ENCODE measurements at places on chromosomes 13 and 19.

DNA sequence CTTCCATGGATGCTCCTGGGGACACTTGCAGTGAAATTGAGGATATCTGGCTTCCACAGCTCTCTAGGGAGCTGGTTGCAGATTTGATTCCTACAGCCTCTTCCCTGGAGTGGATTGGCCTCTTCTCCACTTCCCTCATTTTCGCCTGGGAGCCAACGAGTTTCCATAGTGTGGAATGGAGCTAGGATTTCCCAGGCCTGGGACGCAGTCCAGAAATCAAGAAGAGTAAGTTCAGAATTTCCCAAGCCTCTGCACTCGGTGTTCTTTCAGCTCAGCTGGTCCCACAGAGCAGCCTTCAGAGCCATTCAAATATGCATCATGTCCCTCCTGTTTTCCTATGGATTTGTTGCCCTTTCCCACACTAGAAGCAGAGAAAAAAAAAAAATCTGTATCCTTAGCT, 68.2 kb downstream of the RAP2A start:
- DNase-seq: no peak

DNA sequence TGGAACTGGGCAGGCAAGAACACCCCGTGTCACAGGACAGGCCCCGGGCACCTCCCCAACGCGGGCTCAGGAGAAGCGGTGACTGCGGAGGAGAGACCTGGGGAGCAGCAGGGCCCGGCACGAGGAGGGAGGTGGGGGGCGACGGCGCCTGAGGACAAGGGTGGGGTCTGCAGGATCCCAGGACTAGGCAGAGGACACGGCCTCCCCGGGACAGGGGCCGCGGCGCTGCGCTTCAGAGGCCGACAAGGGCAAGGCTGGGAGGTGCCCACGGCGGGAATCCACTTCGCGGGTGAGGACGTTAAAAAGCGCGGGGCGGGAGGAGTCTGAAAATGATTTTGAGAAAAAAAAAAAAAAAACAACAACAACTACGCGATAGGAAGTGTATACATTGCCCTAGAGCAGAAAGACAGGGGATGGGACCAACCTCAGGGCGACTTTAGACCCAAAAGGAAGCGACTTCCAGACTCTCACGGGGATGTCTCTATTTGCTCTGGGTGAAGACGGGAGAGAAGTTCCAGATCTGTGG, 44.9 kb downstream of the ZNF611 start:
- no peak for DNase-seq

DNA sequence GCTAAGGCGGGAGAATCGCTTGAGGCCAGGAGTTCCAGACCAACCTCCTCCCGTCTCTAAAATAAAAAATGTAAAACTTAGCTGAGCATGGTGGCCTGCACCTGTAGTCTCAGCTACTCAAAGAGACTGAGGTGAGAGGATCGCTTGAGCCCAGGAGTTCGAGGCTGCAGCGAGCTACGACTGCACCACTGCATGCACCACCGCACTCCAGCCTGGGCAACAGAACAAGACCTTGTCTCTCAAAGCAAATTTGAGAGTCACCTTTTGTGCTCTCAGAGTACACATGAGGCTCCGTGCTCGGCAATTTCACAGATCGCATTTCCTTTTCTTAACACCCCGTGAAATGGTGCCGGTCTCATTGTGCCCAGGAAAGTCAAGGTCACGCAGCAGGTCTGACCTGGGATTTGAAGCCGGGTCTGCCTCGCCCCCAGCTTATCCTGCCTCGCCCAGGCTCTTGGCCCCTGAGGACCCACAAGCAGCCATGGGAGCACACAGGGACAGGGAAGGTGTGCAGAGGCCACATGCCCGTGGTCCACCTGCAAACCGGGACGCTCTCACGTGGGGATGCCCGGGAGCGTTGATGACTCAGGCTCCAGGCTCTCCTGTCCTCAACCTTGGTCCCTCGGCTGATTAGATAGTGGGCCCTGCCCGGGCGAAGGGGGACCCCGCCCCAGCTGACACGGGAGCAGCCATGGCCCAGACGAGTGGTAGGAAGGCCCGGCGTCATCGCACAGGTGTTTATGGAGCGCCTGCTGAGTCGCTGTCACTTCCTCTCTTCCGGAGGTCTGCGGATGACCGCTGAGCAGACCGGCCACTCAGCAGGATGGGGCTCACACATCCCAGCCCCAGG, 1.1 kb upstream of the SMIM24 start:
- no peak for DNase-seq

GRCh38 chr13:26583662-26584061, 26.2 kb downstream of the WASF3 start:
- no peak for DNase-seq

GRCh38 chr19:20863176-20863575, 59.9 kb upstream of the ZNF85 start:
- DNase-seq: no peak

DNA sequence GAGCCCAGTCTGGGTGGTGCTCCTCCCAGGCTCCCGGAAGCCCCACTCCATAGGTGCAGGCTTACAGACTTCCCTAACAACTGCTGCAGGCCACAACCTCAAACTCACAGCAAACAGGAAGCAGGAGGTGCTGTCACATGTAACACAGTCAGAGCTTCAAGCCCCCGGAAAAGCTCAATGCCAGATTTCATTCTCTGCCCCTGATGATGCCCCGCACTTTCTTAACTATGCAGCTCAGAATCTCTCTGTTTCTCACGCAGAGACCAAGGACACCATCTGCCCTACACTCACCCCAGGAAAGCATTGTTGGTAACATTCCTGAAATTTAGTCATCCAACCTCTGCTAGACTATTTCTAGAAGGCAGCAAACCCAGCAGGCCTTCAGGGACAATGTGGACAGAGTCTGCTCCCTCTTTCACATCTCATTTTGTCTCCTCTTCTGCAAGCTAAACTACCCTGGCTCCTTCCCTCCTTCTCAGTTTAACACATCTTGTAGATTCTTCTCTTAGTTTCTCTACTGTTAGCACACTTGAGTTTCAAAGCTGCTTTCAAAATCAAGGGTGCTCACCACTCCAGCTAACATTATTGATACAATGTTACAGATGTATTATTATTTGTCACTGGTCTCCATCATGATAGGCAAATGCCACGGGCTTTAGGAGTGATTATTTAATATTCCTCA, 162.5 kb downstream of the KCTD12 start:
- DNase-seq: peak; percentile 38

- no peak for DNase-seq
Observed at GRCh38 chr19:55067869-55068268, 4.9 kb upstream of the RDH13 start.

DNA sequence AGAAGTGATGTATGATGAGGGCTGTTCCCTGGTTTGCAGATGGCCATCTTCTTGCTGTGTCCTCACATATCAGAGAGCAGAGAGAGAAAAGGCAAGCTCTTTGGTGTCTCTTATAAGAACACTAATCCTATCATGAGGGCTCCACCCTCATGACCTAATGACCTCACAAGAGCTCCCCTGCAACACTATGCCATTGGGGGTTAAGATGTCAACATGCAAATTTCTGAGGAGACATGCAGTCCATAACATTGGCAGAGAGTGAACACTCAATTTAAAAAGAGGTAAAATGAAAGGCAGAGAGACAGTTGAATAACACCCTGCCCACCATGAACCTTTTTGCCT, 10.9 kb downstream of the FAM187B start:
- DNase-seq: no peak

DNA sequence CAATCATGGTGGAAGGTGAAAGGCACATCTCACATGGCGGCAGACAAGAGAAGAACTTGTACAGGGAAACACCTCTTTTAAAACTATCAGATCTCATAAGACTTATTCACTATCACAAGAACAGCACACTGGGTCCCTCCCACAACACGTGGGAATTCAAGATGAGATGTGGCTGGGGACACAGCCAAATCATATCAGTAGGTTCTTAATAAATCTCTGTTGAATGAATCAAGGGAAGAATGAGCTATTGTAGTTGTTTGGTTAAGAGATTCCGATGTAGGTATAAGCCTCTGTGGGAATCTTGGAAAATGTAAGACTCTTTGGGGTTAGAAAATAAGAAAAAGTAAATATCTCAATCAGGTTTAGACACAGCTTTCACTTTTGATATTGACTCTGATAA, 400.2 kb downstream of the KCNRG start:
- DNase-seq: no peak

DNA sequence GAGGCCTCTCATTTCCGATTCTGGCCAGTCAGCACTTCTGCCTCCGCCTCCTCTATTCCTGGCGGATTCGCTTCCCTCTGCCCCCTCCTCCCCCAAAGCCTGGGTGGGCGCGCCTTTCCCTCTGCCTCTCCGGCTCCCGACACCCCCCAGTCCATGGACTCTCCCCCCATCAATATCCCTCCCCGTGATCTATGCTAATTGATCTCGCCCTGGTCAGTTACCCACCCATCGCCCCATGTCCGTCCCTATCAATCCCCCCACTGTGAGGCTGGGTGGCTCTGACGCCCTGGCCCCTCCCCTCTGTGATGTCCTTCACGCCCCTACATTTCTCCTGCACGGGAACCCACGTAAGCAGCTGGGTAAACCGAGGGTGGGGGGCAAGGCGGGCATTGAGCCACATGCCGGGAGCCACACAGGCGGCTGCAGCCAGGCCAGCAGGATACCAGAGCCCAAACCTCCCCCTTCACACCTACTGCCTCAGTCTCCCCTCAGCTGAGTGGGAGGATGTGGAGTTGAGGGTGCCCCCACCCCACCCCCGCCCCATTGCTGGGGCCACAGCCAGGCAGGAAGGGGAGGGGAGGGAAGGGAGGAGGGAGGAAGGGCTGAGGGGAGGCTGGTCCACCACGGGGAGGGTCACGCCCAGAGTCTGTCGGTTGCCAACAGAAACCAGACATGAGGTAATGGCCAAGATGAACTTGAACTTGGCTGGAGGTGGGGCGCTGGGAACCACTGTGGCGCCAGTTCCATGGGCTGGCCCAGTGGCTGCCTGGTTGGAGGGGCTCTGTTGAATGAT, 21.0 kb downstream of the SMIM24 start:
- no peak for DNase-seq

GRCh38 chr13:34863360-34864135, 78.5 kb upstream of the NBEA start:
- no peak for DNase-seq

DNA sequence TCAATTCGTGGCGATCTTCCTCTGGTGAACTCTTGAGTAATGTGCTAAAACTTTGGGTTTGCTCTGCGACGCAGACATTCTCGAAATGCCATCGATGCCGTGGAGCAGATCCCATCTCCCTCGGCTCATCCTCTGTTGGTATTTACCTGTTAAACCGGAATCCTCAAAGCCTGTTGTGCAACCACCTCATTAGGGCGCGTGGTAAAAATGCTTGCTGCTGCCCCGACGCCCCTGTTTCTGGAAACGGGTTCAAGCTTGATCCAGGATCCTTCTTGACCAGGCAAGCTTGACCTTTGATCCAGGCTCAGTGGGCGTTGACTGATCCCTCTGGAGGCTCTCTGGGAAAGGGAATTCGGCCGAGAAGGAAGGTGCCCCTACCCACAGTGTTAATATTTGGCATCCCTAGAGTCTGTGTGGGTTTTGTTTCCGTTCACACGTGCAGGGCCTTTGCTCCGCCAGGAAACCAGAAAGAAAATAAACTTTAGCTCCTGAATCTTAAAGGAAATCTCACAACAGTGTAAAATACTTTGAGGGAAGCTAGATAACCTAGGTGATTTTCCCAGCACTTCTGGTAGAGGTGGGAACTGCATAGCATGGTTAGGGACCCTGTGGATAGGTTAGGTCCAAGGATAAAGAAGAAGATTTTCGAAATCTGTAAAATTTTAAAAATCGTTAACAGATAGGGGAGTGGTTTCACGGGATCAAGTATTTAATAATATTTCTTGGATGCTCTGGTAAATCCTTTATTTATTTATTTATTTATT, 1.1 kb downstream of the LSM14A start:
- peak; percentile 19 for DNase-seq

GRCh38 chr19:47363758-47364531, 14.8 kb downstream of the DHX34 start:
- no peak for DNase-seq

DNA sequence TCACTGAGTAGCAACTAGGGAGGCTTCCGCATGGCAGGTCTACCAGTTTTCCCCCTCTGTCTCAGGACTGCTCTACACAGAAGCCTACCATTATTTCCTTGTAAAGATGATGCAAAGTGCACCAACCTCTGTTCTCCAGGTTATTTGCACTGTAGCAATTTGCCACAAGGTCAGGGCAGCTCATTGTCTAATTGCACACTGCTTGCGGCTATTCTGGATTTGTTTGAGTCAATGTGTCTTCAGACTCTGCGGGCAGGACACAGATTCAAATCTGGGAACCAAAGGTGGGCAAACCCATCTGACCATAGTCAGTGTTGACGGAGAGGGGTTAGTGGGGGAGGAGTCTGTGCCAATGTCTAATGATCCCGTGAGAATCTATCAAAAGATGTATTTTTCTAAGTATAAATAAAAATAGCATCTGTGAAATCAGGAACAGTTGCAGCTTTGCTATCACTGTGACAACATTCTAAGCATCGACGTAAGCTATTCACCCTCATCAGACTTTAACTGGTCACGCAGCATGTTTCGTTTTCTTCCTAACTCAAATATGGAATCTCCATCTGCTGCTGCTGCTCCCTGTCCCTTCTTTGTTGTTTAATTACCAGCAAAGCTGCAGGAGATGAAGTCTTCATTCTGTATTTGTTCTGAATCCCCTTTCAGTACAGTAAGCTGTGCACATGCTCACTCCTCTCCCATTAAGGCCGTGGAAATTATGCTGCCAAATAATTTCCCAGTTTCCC, 26.4 kb downstream of the CYSLTR2 start:
- DNase-seq: no peak

GRCh38 chr13:110564472-110564985, 3.0 kb upstream of the RAB20 start:
- DNase-seq: no peak

GRCh38 chr19:40744554-40745401, 5.5 kb downstream of the ACTMAP start:
- DNase-seq: peak; percentile 16

DNA sequence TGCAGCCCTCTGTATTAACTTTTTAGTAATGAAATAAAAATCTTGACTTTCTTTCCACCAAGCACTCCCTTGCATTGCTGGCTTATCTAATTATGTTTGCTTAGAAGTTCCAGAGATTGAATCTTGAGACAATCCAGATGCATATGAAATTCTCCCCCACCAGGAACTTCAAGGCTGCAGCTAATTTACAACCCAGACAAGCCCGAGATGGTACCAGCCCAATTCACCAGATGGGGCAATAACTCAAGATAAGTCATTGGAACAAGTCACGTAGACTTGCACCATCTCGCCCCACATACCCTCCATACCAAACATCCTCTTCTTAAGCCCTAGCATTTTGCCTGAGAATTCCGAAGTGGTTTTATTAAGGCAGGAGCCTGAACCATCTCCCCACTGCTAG, 29.0 kb downstream of the UTP14C start:
- DNase-seq: no peak

DNA sequence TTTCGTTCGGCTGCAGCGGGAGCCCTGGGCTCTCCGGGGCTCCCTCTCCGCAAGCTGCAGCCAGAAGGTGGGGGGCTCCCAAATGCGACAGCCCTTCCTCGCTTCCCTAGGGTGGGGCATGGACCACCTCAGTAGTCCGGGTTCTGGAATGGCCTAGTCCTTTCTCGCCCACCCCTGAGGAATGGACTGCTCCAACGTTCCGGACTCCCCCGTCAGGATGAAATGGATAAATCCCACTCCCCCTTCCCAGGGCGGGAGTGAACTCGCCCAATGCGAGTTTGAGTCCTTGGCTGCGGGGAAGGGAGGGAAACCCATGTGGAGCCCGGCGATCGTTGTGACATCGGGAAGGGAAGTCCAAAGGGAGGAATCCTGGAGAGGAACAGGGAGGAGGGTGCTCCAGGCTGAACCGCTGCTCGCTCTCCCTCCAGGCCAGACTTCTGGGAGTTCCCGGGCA, 5.5 kb downstream of the HRC start:
- no peak for DNase-seq

GRCh38 chr13:74129500-74130191, 4.6 kb downstream of the KLF12 start:
- peak; percentile 63 for DNase-seq

Measured in CD4-positive, alpha-beta T cell treated with Interleukin-4 for 1 hour (primary cell).